ENCODE measurements at places on chromosomes 7 and 10.

DNA sequence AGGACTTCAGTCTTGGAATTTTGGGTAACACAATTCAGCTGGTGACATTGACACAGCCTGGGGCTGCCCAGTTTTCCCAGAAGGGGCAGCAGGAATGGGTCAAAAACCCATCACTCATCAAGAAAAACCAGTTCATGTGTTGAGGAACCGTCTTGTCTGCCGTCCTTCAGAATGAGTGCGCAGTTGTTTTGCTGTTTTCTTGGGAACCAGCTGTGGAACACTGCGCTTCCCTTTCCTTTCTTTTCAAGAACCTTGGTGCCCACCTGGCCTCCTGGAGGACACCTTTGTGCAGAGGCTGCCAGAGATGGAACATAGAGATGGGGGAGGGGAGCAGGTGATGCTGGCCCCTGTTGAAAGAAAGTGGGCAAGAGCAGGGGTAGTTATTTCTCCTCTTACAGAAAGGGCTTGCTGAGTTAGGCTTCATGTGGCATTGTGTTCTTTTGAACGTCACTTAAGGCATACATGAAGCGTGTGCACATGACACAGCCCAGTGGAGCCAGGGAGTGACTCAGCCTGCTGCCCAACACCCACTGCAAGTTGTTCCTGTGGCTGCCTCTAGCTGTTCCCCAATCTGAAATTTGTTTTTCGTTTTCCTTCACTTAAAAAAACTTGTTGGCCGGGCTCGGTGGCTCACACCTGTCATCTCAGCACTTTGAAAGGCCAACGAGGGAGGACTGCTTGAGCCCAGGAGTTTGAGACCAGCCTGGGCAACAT, 87.4 kb upstream of the TNS3 start:
- peak; percentile 96 for DNase-seq

- DNase-seq = no peak
These were observed 4.2 kb downstream of the PAX2 start for GRCh38 chr10:100749309-100750217.

DNA sequence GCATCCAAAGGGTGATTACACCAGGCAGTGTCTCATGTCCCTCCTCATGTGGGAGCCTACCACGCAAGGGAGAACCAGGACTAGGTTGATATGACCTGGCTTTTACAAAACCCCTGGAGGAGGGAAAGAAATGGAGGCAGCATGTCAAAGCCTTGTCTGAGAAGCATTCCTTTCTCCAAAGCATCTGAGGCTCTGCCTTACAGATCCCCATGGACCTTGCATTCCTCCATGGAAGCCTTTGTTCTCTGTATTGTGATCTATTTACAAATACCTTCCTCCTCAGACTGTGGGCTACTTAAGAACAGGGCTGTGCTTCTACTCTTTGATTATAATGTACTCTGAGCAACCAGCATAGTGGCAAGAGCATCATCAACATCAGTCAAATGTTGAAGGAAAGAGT, 197.0 kb downstream of the PLXNA4 start:
- DNase-seq = no peak

DNA sequence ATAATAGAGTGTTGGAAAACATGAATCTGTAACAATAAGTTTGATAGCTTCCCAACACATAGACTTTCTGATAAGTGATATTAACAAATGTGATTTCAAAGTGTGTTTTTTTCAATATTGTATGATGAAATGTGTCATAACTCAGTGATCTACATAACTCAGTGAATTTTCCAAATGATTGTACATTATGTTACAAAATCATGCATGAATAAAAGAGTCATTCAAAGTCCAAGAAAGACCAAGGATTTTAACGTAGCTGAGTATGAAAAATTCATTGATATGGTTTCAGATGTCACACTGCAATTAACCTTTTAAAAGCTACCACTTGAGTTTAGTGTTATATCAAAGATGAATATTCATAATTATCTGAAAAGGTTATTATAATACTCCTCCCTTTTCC, 111.2 kb downstream of the MYOF start:
- no peak for DNase-seq

DNA sequence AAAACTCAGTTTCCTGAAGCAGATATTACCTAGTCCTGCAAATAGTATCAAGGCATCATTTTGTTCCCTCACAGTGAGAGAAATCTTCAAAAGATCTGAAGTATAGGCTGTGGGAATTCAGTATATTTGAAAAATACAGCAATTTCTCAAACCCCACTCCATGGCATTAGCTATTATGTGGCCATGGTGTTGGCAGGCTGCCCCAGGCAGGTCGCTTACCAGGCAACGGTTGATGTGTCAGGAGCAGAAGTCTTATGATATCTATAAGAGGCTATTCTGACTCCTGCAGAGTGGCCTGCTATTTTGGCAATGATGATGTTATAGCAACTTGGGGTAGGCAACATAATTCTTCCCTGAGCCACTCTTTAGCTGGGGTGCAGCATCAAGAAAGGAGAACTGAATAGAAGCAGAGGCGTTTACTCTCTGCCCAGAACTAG, 187.9 kb downstream of the PLXDC2 start:
- peak; percentile 72 for DNase-seq

DNA sequence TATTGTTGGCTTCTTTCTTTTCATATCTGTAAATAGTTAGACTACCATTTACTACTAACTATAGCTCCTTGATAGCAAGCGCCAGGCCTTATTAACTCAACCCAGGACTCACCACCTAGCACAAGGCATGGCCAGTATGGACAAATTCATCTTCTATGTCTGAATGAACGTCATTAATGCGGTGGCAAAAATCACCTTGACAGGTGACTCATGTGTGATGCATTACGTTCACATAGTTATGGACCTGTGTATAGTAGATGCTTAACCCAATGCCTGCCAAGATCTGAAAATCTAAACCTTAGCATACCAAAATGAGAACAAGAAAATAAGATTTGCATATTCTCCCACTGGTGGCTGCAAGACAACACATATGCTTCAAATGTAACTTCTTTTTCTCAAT, 300.8 kb downstream of the PARD3 start:
- peak; percentile 64 for DNase-seq

Data from astrocyte (in vitro differentiated cells and primary cell).